CD4-positive, alpha-beta T cell treated with Interferon alpha-2 for 1 hour (primary cell): ENCODE measurements at places on chromosomes 13 and 19.
A peak's percentile ranks its signal among the peaks of the same experiment; 100 is the strongest.

DNA sequence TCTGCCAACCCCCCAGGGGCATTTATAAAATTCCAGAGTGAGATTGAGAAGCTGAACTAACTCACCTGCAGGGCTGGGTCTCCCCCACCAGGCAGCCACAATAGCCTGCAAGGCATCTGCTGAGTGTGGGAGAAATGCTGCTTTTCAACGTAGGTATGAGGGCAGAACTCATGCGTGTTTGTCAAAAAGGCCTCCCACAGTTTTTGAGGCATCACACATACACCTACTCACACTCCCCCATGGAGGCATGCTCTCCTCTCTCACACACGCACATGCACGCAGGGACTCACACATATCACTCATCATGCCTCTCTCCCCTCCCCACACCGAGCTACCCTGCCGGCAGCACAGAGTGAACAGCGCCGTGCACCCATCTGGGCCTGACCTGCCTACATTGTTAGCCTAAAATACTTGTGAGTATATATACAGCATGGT is 390.5 kb downstream of the FGF9 start:
- peak; percentile 39 for DNase-seq

GRCh38 chr19:4897146-4897545 is 5.5 kb downstream of the ARRDC5 start:
- DNase-seq = no peak

DNA sequence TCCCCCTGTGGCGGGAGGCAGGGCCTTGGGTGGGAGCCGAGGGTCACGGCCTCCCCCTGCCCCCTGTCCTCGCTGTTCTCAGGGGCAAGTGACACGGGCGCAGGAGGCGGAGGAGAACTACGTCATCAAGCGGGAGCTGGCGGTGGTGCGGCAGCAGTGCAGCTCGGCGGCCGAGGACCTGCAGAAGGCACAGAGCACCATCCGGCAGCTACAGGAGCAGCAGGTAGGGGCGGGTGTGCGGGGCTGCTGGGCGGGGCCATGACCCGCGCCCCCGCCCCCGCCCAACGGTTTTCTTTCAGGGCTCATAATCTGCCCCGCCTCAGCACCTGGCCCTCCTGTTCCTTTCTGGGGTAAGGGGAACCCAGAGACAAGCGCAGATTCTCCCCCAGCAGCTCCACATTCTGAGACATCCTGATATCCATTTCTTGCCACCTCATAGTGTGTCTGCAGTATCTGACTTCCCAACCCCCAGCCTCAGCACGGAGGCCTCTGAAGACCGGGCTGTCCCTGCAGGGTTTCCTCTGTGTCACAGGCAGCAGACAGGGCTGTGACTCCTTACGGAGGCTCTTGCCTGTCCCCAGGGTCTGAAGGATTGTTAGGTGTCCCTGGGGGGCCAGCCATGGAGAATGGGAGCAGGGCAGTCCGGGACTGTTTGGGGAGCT is 15.9 kb downstream of the PRR36 start:
- no peak for DNase-seq

GRCh38 chr19:45790942-45791341 is 1.7 kb downstream of the DMWD start:
- DNase-seq = peak; percentile 44

DNA sequence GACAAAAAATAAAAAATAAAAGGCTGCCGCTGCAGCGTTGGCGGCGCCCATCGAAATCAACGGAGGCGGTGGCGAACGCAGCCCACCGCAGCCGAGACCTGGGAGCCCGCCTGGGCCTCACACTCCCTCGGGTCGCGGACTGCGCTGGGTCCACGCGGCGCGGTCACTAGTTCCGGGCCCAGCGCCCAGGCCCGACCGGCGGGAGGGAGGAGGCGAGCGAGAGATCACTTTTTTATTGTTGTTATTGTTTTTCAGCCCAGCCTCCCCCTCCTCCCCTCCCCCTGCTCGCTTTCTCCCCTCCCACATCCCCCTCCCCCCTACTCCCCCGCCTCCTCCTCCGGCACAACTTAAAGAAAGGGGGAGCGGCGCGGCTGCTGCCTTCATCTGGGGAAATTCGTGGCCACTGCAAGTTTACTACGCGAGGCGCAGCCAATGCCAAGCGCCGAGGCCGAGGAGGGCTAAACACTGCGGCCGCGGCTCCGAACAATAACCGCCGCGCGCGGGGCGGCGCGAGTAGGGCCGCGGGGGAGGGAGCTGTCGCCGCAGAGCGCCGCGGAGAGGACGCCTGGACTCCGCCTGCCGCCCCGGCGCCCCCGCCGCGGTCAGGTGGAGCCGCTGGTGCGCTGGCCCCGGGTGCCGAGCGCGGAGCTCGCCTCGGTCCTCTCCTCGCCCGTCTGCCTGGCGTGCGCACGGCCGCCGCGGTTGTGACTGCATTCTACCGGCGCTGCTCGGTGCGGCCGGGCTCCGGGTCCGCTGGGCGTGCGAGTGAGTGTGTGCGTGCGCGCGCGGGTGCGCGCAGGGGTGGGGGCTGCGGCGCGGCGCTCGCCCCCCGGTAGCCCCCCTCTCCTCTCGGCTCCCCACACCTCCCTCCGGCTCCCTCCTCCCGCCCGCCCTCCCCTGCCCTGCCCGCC is 505 bp upstream of the ZIC2 start:
- DNase-seq = no peak

DNA sequence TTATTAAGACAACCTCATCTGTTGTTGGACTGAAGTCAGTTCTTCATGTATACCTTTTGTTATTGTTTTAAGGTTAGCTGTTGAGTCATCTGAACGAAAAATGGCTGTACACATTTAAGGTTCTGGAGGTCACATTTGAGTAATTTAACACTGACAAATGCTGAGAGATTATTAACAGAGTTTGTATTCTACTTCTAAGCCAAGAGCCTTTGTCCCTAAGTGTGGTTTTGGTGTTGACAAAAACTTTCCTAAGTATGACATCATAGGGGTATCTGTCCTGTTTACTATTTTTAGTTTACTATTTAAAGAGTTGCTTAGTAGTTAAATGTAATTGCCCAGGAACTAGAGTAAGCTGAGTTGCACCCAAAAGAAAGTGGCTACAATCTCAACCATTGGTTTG is 71.9 kb downstream of the CDK8 start:
- no peak for DNase-seq

- no peak for DNase-seq
These were observed 207.9 kb downstream of the LMO7 start for GRCh38 chr13:75843991-75844390.

DNA sequence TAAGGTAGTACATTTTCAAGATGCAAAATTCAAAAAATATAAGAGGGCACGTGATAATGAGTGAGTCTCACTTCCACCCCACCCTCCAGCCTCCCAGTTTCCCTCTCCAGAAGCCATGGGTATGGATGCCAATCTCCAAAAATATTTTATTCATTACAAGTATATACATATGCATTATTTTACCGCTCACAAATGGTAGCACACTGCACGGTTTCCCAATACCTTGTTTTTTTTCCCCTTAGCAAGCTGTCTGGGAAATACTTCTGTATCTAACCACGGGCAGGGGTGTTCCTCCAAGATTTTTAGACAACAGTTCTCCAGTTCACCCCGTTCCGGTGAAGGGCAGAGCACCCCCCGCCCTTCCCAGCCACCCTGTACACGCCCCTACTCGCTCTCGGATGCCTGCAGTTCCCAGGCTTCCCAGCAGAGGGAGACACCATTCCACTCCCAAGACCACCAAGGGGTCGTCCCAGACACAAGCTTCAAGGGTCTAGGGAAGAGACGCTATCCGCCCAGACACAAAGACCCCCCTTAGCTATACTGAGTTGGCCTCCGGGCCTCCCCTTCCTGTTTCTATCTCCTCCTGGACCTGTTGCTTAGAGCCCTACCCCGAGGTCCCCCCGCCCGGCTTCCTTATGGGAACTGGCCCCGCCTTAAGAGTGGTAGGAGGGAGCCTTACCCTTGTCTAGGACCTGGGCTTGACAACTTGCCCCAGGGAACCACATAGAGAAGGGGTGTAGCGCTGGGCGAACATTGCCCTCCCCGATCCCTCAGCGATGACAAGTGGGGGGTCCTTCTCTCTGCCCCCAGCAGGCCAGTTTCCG is 1.1 kb upstream of the FXYD3 start:
- peak; percentile 73 for DNase-seq

DNA sequence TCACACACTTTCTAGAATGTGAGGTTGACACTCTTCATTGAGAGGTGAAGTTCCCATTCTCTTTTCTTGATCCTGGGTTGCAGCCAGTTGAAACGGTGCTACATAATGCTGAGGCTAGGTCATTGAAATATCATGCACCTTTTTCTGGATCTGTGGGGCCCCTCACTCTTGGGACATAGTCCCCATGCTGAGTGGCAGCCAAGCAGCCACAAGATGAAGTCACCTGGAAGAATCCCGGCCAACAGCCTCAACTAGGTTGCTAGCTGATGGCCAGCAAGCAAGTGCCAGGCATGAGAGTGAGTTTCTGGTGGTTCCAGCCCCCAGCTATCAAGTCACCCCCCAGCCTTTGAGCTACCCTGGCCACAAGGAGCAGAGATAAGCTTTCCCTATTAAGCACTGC is 148.5 kb upstream of the TSHZ3 start:
- no peak for DNase-seq

DNA sequence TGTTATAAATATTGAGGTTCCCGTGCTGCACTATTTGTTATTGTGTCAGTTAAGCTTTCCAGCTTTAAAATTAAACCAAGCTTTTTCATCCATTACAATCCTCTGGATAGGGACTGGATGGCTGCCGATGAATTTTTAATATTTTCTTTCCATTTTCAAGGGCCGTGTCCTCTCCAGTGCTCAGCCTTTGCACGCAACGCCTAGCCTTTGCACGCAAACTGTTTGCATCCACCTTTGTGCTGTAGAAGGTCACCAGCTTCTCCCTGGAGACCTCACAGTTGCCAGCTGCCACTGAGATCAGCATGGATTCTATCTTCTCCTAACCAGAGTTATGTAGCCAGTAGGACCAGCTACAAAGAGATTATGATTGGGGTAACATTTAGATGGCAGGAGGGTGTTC is 240.5 kb downstream of the SLC7A1 start:
- no peak for DNase-seq

- no peak for DNase-seq
These were observed 47.9 kb downstream of the LYL1 start for GRCh38 chr19:13054626-13055212.

DNA sequence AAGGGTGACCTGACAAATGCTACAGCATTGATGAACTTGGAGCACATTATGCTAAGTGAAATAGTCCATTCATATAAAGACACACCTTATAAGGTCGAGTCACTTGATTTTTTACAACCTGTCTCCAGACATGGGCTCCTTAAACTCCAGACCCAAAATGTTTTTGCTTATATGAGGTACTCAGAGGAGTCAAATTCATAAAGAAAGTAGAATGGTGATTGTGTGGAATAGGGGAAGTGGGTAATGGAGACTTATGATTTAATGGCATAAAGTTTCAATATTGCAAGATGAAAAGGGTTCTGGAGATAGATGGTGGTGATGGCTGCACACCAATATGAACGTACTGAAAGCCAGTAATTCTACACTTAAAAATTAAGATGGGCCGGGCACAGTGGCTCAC is 59.3 kb downstream of the ZNF627 start:
- DNase-seq = no peak

GRCh38 chr19:40279761-40280607 is 5.2 kb downstream of the AKT2 start:
- DNase-seq = peak; percentile 10

DNA sequence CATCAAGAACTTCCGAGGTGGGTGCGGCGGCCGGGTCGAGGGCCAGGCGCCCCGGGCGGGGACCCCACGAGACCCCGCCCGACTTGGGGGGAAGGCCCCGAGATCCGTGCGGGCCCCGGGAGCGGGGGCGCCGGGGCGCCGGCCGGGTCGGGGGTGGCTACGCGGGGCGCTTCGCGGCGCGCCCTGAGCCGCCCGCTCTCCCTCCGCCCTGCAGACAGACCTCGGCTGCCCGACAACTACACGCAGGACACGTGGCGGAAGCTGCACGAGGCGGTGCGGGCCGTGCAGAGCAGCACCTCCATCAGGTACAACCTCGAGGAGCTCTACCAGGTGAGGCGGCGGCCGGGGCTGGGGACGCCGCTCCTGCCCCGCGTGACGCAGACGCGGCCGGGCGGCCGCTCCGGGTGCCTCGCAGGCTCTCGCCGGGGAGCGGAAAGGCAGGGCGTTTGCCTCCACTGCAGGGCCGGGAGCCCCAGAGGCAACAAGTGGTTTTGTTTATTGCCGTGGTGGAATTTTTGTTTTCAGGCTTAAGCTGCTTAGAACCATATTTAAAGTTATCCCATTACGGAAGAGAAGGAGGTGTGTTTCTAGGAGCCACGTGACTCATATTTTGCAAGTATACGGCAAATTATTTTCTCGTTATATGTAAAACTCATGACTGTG is 477 bp downstream of the CUL4A start:
- peak; percentile 83 for DNase-seq

DNA sequence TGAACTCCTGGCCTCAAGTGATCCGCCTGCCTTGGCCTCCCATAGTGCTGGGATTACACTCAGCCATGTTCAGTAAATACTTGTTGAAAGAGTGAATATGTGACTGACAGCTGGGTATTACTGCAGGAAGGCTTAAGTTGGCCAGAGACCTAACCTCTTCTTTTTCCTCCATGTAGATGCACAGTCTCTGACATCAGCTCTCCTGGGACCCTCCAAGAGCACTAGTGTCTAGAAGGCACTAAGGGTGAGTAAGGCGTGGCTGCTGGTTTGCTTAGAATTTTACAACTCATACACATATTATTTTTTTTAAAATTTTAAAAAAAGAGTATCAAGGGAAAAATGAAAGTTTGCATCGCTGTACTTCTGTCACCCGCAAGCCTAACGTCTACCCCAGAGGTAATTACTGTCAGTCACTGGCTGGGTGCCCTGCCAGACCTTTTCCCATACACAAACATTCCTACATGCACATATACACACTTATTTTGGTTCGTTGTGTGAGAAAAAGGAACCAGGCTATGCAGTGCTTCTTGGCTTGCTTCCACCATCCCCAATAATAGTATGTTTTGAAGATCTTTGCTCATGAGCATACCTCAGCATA is 122.0 kb downstream of the SIPA1L3 start:
- no peak for DNase-seq

- no peak for DNase-seq
These were observed 11.6 kb downstream of the SHKBP1 start for GRCh38 chr19:40588110-40588854.

DNA sequence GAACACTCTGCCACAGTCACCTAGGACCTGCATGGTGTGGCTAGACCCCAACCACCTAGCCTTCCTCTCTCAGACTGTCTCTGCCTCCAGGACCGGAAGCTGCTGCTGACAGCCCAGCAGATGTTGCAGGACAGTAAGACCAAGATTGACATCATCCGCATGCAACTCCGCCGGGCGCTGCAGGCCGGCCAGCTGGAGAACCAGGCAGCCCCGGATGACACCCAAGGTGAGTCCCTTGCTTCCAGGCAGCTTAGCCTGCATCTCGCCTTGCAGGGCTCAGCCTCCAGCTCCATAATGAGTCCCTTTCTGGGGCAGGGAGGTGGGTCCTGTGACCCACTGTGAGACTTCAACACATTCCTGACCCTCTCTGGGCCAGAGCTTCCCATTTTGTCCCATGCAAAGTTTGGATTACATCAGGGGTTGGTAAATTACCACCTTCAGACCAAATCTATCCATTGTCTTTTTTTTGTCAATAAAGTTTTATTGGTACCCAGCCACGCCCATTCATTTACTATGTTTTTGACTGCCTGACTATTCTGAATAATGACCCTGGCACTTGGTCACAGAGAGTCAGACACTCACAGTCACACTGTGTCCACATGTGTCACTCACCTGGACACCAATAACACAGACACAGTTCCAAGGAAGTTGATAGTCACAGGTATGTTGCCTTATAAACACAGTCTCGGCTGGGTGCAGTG is 13.4 kb downstream of the PKN1 start:
- DNase-seq = no peak

- DNase-seq = no peak
These were observed 8.1 kb downstream of the DGKH start for GRCh38 chr13:42056583-42056982.
